ENCODE measurements at places on chromosomes 6 and 20.
A peak's percentile ranks its signal among the peaks of the same experiment; 100 is the strongest.

DNA sequence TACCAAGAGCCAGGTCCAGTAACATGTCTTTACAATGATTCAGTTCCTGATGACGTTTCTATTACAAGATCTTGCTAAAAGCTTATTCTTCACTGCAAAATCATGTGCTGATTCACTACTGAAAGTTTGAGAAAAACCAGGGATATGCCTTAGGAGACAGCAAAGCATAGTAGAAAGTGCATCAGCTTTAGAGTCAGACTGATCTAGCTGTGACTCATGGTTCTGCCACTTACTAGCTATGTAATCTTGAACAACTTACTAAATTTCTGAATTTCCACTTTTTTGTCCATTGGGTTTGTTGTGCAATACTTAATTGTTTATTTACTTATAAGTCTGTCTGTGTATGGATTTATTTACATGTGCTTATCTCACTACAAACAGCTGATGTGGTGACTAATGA lies 198.5 kb upstream of the RSPO3 start:
- DNase-seq, result no peak

DNA sequence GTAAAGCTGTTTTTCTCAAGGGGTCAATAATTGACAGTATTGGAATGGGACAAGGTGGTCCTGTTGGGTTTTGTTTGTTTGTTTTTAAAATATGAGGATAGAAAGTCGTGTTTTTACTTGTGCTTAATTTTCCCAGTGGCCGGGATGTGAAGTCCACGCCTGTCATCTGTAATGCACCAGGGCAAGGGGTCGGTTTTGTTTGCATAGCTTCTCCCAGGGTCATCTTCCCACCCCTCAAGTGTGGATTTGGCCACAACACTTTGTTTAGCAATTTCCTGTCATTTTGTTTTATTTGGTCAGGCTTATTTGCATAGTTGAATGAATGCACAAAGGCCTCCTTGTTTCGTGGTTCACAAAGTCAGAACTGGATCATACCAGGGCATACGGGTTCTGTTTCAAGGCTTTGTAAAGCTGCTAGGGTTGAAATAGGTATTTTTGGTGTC lies 29.8 kb downstream of the SYNJ2 start:
- DNase-seq, result no peak

DNA sequence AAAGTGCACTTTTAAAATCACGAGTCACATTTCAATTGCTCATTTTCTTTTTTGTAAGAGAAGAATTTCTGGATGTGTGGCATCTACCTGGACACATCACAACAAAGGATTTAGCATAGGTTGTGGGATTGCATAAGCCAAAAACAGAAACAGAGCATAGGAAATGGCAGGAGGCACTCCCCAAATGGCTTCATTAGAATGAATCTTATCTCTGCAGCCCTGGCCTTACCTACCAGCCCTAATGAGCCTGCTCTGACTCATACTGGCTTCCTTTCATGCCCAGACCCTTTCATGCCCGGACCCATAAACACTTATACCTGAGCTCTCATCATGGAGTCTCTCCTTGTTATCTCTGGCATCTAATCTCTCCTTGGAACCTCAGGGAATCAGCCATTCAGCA lies 23.9 kb upstream of the SPTLC3 start:
- DNase-seq, result no peak

DNA sequence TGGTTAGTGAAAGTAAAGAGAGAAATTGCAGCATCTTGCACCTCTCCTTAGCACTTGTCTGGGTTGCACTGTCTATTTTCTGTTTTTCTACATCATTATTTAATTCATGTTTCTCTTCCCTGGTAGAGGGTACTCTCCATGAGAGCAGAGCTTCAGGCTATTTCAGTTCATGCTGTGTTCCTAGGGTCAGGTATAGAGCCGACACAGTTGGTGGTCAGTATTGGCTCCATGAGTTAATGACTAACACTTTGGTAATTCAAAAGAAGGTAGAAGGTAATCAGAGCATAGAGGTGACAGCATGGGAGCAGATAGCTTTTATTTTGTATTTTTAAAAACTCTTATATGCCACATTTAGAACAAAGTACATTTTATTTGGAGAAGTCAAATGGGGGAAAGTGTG lies 42.7 kb downstream of the RIMS1 start:
- DNase-seq, result no peak

DNA sequence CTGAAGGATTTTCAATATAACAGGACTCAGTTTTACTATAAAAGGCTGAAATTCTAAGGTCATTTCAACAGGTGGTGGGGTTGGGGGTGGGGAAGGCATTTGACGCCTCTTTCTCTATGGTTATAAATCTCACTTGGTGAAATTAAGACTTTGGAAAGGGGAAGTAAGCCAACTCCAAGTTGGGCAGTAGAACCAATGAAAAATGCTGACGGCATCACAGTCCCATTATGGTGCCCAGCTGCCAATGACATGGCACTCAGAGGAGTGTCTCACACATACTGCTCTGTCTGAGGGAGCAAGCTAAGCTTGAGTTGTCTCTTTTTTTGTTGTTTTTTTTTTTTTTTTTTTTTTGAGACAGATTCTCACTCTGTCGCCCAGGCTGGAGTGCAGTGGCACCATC lies 4.7 kb downstream of the SLC16A10 start:
- no peak for DNase-seq

GRCh38 chr6:111490067-111490466 lies 7.0 kb upstream of the REV3L start:
- DNase-seq, result no peak

DNA sequence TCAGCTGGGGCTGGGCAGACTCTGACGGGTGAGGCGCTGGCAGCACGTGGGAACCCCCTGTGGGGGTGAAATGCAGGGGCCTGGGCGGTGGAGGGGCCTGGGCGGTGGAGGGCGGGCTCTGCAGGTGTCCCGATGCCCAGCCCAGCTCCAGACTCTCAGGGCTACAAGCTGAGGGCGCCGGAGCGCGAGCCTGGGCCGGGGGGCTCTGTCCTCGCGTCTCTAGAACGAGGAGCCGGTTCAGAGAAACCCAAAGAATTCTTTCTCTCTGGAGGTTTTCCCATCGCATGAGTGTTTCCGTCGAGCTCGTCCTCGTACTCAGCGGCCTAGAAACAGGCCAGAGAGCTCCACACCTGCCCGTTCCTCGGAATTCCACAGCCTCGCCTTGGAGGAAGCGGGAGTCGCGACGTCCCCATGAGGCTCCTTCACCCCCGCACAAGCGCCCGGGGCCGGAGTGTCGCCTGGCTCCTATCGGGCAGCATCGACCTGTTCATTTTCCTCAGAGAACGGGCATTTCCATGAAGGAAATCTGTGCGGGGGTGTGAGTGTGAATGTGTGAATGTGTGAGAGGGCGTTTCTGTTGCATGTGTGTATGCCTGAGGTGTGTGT lies 76.9 kb downstream of the SMOC2 start:
- no peak for DNase-seq

DNA sequence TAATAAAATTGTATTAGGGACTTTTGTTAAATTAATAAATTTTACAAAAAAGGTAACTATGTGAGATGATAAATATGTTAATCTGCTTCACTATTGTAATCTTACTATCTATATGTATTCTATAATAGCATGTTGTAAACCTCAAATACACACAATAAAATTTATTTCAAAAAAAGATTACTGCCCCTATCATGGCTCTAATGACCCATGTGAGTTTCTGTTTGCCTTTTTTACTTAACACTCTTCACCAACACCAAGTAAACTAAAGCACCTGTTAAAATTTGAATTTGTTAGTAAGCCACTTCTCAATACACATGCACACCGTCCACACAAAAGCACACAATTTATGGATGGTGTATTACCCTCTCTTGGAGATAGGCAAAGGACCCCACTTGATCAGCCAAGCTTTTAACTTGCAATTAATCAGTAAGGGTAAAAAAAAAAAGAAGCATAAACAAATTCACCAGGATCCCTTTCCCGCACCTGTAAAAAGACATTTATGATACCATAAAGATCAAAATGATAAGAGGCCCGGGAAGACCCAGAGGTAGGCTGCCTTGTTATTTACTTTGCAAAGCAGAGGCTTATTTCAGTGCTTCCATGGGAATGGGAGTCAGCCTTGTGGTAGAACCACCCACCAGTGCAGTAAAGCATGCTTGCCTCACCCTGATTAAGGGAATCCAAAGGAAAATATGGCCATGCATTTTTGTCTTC lies 28.6 kb upstream of the PKHD1 start:
- no peak for DNase-seq

- no peak for DNase-seq
These were observed 107.7 kb upstream of the BTN3A2 start for GRCh38 chr6:26257272-26257671.

- DNase-seq, result no peak
These were observed 320.9 kb downstream of the UTRN start for GRCh38 chr6:144606083-144606482.

GRCh38 chr6:16698162-16698533 lies 63.1 kb downstream of the ATXN1 start:
- DNase-seq, result no peak

GRCh38 chr20:54649511-54649962 lies 174.1 kb downstream of the DOK5 start:
- DNase-seq, result peak; percentile 77

GRCh38 chr6:17859846-17860245 lies 127.6 kb downstream of the KIF13A start:
- no peak for DNase-seq

DNA sequence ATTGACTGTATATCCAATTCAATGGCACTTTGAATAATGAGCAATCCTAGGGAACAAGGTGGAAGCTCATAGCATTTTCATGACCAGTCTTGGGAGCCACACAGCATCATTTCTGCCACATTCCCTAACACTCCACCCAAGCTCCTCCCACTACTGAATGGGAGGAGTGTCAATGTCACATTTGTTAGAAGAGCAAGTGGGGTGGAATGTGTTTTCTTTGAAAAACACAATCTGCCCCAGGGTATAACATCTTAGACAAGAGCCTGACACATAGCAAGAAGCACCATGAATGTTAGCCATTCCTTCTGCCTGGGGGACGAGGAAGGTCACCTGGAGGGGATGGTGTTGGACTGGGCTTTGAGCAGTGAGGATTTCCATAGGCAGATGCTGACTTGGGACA lies 258.3 kb upstream of the PMEPA1 start:
- no peak for DNase-seq

DNA sequence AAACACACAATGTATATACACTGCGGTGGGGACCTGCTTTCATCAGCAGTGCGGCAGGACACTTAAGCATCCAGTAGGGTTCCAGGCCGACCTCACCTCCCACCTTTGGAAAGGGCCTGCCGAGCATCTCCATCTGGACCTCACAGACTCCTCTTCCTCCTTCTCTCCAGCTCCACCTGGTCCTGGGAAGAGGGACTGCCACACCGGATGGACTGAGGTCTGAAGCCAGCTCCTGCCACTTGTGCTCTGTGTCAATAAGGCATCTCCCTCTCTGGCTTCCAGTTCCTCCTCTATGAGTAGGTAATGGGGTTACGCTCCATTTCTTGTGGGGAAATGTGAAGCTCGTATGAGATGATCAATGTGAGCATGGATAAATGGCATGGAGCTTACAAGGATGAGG lies 19.1 kb upstream of the NNAT start:
- DNase-seq, result no peak

- peak; percentile 95 for DNase-seq
These were observed 58.9 kb downstream of the ZNF831 start for GRCh38 chr20:59222253-59223181.

GRCh38 chr6:119459207-119459974 lies 109.8 kb upstream of the MAN1A1 start:
- no peak for DNase-seq
